ENCODE measurements at places on chromosomes 13 and 19.

- DNase-seq: no peak
These were observed 703 bp downstream of the RASGRP4 start for GRCh38 chr19:38425222-38425809.

GRCh38 chr13:104595511-104595910 is 1529.3 kb upstream of the SLC10A2 start:
- no peak for DNase-seq

DNA sequence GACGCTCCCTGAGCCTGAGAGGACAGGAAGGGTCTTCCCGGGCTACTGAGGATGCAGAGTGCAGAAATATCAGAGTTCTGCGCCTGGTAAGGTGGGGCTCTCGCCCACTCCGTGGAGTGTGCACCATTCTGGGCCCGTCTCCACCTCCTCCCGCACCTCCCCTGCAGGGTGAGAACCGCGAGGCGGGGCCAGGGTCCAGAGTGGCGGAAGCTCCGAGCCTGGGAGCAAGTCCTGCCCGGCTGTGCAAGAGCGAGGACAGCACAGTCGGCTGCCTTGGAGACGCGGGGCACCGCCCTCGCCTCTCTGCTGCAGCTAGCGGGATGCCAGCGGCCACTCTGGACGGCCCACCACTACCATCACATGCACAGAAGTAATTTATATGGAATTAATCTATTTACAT is 2304.4 kb downstream of the PCDH9 start:
- DNase-seq: no peak

- DNase-seq: no peak
These were observed 17.0 kb downstream of the CYP2F1 start for GRCh38 chr19:41131186-41131585.
